ENCODE measurements at places on chromosomes 3 and 15. TPM values are rescaled to one million over a fixed set of nuclear protein-coding genes. Genes with fewer than 3 reads are reported as not detected.
A peak's percentile ranks its signal among the peaks of the same experiment; 100 is the strongest.

DNA sequence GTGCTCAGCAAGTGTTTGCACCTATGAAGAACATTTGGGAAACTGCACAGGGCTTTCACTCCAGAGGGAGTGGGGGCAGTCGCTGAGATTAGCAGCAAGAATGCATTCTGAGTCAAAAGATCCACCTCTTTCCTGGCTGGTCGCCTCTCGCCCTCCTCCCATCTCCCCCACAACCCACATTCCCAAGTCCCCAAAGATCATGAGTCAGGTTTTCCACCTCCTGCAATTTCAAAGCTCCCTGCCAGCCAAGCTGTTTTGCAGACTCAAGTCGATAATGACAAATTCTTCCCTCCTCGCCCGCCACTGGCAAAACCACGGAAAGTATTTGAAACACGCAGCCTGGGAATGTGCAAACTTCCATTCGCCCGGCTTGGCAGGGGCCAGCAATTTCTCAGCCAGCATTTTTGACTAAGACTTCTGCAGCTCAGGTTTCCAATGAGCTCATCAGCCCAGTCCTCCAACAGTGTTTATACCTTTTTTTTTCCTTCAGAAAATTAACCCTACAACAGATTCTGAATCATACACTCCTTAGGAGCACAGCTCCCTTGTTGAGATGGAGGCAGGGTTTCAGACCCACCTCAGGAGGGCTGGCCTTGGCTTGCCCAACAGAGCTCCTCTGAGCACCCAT, 181.4 kb downstream of the SMAD6 start:
- peak; percentile 64 for DNase-seq

DNA sequence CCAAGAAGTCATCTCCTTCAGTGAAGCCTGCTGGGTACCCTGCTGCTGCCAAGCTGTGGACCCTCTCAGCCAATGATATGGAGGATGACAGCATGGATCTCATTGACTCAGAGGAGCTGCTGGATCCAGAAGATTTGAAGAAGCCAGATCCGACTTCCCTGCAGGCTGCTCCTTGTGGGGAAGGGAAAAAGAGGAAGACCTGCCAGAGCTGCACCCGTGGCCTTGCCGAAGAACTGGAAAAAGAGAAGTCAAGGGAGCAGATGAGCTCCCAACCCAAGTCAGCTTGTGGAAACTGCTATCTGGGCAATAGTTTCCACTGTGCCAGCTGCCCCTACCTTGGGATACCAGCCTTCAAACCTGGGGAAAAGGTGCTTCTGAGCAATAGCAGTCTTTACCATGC, 13.7 kb upstream of the ANP32A start:
- DNase-seq = no peak

DNA sequence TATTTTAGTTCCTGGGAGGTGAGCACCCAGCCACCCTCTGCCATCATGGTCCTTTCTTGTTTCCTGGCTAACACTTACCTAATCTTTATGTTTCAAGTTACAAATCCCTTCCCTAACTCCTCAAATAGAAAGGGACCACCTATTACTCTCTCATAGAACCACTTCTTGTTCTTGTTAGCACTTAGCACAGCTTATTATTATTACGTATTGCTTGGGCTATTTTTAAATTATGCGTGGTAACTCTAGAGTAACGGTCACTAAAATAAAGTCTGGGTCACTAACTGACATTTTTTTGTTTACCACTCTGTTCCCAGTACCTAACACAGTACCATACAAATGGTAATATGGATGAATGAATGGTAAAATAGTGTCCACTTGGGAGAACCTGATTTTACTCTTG, 141.9 kb downstream of the LRTM1 start:
- no peak for DNase-seq

GRCh38 chr3:4794798-4795197, 184.4 kb upstream of the BHLHE40 start:
- DNase-seq = no peak

- no peak for DNase-seq
Observed at GRCh38 chr3:142542054-142542453, 36.5 kb downstream of the ATR start.

DNA sequence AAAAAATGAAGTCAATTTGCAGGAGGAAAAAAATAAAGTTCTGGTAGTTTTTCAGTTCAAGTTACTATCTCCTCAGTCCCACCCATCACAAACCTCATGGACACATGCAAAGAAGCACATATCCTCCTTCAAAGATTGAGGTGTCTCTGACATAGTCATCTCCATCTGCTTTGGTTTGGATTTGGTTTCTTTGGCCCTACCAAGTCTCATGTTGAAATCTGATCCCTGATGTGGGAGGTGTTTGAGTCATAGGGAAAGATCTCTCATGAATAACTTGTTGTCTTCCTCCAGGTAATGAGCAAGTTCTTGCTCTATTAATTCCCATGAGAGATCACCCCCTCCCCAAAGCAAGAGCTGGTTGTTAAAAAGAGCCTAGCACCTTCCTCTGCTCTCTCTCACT, 446.8 kb downstream of the IGSF11 start:
- no peak for DNase-seq

DNA sequence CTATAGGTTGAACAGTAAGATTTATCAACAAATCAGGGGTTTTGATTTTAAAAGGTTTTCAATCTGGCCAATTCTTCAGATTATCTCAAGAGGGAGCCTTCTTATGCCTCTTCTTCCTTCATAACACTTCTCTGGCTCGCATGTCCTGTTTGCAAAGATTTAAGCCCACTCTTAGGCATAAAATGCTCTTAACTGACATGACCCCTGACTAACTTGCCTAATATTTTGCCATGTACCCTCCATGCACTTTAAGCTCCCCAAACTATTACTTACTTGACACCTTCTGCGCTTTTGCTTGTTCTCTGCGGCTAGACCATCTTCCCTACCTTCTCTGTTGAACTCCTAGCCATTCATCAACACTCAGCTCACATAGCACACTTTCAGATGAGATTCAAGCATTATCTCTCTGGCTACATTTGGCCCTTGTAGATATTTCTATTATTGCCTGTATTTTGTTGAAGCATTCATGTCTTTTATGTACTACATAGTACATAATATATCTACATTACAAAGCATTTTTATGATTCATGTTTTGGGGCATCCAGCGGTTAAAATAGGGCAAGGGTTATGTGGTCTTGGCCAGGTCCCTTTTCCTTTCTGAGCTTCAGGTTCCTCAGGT, 1.0 kb upstream of the ARIH1 start:
- no peak for DNase-seq

DNA sequence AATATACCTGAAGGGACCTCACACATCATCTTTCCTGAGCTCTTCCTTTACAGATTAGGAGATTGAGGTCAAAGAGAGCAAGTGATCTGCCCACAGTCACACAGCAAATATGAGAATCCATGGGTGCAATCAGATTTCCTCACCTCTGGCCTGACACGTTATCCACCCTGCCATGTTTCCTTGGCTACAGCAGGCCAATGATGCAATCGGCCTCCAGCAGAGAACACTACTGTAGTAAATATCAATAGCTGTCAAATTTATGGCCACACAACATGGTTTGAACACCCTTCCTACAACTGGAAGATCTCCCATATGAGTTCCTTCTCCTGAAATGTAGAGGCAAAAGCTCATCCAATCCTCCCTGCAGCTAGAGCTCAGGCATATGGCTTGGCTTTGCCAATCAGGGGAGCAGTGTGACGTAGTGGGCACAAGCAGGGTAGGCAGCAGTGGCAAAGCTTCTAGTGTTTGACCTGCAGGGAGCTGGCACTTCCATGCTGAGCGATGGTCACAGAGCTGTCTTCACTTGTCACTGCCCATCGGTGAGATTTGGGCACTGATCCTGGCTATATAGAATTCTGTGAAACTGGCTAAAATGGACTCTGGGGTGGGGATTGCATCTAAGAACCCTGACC, 271.3 kb downstream of the TJP1 start:
- DNase-seq = no peak

GRCh38 chr3:103866113-103866512, 1431.3 kb downstream of the ZPLD1 start:
- DNase-seq = no peak

- no peak for DNase-seq
Observed at GRCh38 chr3:85481411-85482212, 522.8 kb downstream of the CADM2 start.

DNA sequence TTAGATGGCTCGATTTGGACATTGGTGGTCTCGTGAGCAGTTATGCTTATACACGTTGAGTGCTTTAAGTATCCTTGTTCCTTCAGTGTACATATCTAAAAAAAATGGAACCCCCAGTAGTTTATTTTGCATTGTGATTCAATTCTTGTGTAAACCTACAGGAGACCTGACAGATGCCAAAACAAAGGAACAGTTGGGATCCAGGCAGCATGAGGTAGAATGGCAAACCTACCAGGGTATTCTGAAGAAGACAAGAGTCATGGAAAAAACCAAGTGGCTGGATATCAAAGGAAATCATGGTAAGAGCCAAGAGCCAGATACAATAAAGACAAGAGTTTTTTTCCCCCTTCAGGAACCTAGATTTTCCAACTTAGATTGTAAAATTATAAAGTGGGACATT, 2.0 kb downstream of the TMEM62 start:
- DNase-seq = no peak

GRCh38 chr3:137105277-137105977, 147.6 kb downstream of the IL20RB start:
- no peak for DNase-seq

DNA sequence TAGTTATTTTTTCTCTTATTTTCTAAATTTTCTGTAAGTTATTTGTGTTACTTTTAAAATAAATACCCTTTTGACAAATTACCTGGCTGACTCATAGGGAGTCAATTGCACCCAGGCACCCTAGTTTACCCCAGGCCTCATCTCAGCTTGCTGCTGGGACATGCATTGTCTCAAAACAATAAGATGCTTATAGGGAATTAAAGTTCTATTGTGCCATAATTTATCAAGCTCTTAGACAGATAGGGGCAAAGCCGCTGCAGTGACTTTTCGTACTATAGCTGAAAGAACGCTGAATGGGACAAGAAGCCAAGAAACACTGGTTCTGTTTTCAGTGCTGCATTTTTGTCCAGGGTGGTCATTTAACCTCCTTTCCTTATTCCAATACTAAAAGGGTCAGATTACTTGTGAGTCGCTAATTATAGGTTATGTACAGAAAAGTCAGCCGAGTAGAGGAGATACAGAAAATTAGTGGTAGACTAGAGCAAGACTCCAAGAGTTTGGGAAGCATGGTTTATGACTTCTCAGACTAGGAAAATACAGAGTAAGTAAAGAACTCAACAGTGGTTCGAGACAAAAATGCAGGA, 50.3 kb downstream of the EXD1 start:
- DNase-seq = no peak

- DNase-seq = no peak
Observed at GRCh38 chr3:190369668-190370295, 18.2 kb upstream of the CLDN16 start.

DNA sequence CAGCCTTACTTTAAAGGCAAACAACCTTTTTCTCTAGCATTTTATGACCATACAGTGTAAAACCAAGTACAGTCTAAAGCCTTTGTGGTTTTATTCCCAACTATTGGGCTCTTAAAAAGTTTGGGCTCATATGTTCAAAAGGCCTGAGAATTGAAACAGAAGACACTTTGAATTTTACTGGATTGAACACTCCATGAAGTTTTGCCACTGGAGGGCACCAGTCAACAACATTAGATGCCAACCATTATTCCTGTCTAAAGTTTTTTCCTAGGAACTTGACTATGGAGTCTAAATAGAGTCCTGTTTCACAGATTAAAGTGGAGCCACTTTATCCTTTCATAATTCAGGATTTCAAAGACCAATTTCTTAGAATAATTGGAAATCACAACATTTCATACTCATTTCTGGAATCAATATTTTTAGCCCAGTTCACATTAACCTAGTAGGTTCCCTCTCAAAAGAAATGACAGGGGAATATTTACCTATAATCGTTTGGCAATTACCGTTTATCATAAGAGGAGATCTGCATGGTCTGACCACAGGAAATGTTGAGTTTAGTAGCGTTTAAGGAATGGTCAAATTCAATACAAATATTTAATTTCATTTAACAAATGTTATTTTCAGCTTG, 244.1 kb upstream of the PDZRN3 start:
- peak; percentile 28 for DNase-seq

DNA sequence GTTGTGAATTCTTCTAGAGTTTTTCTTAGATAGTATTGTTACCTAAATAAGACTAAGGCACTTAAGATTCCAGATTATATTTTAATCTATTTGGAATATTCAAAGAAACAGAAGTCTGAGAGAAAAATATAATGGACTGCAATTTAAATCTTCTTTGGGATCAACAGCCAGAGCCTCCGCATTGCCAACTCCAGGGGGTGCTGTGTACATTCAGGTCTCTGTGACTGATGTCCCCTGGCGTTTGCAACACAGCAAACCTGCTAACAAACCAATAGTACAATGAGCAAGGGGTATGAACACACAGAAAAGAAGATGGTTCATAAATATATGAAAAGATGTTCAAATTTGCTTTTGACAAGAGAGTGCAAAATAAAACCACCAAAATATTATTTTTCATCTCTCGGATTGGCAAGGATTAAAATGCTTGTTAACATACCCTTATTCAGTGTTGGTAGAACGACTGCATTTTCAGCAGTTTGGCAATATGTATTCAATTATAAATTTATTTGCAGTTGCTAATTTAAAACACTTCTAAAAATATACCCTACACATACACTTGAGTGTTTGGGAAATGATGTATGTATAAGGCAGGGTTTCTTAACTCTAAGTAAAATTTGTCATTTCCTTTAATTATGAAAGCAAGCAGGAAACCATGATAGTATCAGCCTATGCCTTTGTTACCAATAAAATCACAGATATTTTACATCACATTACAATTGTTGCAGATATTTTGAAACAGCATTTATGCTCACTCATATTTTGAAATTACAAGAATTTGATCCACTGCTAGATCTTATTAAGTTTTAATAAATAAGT, 16.1 kb upstream of the TM4SF1 start:
- peak; percentile 63 for DNase-seq

DNA sequence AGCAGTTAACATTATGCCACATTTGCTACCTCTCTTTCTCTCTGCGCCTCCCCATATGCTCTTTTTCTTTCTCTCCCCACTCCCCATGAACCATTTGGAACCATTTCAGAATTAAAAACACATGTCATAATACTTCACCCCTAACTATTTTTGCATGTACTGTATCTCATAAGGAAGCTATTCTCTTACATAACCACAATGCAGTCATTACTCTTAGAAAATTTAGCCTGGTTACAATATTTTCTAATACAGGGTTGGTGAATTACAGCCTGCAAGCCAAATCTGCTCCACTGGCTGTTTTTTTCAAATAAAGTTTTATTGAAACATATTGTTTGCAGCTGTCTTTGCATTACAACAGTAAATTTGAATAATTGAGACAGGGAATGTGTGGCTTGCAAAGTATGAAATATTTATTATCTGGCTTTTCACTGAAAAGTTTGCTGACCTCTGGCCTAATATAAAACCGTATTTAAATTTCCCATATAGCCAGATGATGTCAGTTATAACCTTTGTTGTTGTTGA, 62.8 kb downstream of the SGO1 start:
- DNase-seq = no peak

Gene GUCA1C
- not detected for polyA plus RNA-seq

Gene LRRN1
- 28.2 TPM for polyA plus RNA-seq

Gene C3orf22
- polyA plus RNA-seq = 0.63 TPM

Gene FES
- 17.9 TPM for polyA plus RNA-seq

Gene VPS39
- 59.6 TPM for polyA plus RNA-seq

Gene RNF168
- 11.4 TPM for polyA plus RNA-seq

Gene ARNT2
- polyA plus RNA-seq = 8.0 TPM

Gene SSUH2
- polyA plus RNA-seq = 38.7 TPM

Gene KLF15
- polyA plus RNA-seq = 1.4 TPM

Gene ACKR2
- 2.6 TPM for polyA plus RNA-seq

All from large intestine (tissue), 12 donors.